NCI-H1694 treated with DMSO at 0.1 percent for 48 hours (cell line): ENCODE measurements at places on chromosomes 12 and 14.

DNA sequence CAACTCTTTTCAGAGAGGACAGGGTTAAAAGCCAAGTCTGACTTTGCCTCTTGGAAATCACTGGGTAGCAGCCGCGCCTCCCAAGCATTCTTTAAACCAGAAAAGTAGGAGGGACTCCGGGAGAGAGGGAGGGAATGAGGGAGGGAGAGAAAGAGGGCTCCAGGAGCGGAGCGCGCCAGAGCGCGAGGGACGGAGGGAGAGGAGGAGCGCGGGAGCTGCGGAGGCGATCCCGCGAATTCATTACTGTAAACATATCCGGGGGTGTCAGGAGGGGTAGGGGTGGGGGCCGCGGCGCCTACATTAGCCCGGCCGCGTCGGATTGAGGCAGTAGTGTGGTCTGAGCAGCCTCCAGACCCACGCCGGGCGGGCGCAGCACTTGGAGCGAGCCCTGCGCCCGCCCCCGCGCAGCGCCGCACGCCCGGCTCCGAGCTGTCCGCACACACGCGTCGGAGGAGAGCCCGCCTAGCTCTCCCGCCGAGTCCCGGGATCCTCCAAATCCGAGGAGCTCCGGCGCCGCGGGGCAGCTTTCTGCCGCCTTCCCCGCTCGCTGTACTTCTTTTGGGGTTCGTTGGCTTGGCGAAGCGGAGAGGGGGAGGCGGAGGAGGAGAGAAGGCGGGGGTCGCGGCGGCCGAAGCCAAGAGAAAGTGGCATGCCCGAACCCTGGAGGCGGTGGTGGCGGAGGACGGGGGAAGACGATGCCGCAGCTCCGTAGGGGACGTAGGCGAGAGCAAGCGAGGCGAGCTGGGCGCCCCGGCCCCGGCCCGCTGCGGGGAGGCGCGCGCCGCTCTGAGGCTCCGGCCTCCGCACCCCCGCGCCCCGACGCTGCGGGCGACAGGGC lies 3.3 kb downstream of the FLRT2 start:
- peak; percentile 75 for DNase-seq

DNA sequence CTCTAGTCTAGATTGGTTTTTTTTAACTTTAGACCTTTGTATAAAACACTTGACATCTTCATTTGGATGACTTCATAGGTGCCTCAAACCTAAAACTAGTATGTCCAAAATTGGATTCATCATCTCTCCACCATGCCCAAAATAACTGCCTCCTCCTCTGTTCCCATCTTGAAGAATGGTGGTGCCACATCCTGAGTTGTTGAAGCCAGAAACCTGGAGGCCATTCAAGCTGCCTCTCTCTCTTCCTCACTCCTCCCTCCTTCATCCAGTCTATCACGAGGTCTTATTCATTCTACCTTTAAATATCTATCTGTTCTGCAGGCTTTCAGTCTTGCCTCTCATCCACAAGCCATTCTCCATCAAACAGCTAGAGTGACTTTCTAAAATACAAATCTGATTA lies 26.5 kb upstream of the USP44 start:
- no peak for DNase-seq

- peak; percentile 50 for DNase-seq
These were observed 3.7 kb upstream of the CLBA1 start for GRCh38 chr14:104981699-104982541.

DNA sequence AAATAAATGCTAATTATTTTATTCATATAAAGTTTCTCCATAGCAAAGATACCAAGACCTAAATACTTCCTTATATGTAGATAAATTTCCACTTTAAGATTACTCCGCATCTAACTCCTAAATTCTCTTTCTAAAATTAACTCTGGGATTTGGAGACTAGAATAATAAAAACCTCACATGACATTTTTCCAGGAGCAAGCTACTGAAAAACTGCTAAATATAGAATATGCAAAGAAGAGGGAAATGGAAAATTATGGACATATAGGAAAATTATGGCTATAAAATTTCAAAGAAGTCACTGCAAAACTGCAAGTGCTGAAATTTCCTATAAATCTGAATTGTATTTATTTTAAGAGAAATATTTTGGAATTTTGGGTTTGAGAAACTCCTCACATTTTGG lies 186.2 kb downstream of the DUSP6 start:
- DNase-seq = no peak

DNA sequence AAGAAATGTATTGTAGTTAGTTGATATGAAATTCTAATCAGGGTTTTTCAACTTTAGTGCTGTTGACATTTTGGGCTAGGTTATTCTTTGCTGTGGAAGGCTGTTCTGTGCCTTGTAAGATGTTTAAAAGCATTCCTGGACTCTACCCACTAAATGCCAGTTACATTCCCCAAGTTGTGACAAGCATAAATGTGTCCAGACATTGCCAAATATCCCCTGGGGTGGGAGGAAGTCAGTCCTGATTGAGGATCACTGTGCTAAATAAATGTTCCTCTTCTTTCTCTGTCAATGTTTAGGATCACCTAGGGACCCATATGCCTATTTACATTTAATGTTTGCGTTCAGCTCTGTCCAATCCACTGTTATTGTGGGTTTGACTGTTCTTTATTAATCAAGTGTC lies 268.3 kb downstream of the TMTC2 start:
- no peak for DNase-seq

- DNase-seq = no peak
These were observed 396.7 kb upstream of the PDE3A start for GRCh38 chr12:19971361-19972280.

DNA sequence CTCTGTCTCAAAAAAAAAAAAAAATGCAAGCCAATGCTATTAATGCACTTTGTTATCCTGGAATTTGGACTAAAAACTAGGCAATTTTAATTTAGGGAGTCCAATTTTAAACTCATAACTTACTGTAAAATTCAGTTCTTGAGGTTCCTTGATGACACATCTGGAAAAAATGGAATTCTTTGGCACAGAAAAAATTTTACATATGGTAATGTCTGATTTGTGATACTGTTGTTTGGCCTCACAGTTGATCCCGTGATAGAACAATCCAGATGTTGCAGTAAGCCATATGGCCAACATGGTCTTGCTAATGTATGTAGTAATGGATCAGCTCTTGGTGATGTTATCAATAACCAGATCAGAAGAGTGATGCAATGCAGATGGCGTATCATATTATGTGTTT lies 1089.8 kb downstream of the FLRT2 start:
- no peak for DNase-seq

GRCh38 chr12:75444429-75445136 lies 36.0 kb upstream of the GLIPR1 start:
- no peak for DNase-seq

GRCh38 chr12:75894965-75895754 lies 136.4 kb downstream of the PHLDA1 start:
- DNase-seq = no peak

DNA sequence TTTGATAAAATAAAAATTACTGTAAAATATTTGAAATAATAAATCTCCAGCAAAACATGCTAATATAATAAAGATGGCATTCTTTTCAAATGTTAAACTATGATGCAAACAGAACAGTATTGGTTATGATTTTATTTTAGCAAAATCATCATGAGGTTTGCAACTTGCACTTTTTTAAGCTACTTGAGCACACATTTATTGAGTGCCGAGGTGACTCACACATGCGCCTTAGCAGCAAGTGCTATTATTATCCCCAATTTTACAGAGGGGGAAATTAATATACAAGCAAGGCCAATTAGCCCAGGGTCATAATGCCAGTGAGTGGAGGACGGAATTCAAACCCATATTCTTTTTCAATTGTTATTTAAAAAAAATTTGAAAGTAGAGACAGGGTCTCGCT lies 7.3 kb downstream of the DYRK4 start:
- no peak for DNase-seq

DNA sequence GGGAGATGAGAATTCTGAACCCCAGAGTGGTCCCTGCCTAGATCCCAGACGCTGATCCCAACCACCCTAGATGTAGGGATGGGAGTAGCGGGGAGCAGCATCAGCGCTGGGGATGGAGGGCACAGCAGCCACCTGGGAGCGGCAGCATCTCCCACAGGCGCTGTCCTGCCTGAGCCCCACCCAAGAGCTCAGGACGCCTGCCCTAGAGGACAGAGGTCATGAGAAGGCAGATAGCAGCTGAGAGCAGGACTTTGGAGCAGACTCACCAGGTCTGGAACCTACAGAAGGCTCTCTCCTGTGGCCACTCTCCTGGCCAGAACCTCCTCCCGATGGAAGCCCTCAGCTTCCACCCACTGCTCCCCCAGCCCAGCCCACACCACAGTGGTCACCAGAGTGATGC lies 7.2 kb downstream of the CCDC85C start:
- no peak for DNase-seq

- no peak for DNase-seq
These were observed 1.8 kb downstream of the TMCC3 start for GRCh38 chr12:94648578-94648977.

GRCh38 chr12:45216230-45216982 lies 511 bp downstream of the ANO6 start:
- DNase-seq = no peak

GRCh38 chr12:120249266-120249874 lies 16.2 kb downstream of the PXN start:
- DNase-seq = no peak

- peak; percentile 84 for DNase-seq
These were observed 20.9 kb upstream of the BLTP3B start for GRCh38 chr12:100163416-100164152.

- no peak for DNase-seq
These were observed 99.9 kb upstream of the RFLNA start for GRCh38 chr12:124194893-124195566.

DNA sequence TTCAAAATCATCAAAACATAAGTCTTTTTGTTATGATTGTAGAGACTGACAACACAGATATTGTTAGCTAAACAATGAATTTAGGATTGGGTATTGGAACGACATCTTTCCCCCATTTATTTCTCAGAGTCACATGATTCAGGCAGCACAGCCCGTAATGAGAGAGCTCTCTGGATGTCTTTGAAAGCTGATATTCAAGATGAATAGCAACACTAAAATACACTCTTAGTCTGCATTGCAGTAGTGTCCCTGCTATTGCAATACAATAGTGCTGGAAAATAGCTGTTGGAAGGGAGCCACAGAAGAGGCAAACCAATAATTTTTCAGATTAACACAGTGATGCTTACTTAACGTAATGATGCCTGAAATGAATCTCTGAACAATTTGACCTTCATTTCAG lies 9.9 kb downstream of the GTSF1 start:
- DNase-seq = no peak

GRCh38 chr14:50303744-50304471 lies 8.1 kb downstream of the L2HGDH start:
- no peak for DNase-seq

- DNase-seq = no peak
These were observed 3.4 kb downstream of the TAMALIN start for GRCh38 chr12:52010152-52010622.

DNA sequence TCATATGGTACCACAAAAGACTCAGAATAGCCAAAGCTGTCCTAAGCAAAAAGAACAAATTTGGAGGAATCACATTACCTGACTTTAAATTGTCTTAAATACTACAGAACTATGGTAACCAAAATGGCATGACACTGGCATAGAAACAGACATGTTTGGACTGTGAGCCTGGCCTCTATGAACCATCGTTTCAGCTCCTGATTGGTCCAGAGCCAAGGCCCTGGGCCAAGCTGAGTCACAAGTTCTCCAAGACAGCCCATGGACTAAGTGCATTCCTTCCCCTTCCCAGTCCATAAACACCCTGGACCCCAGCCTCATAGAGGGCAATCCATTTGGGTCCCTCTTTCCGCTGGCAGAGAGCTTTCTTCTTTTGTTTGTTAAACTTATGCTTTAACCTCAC lies 12.1 kb upstream of the PRR4 start:
- no peak for DNase-seq

DNA sequence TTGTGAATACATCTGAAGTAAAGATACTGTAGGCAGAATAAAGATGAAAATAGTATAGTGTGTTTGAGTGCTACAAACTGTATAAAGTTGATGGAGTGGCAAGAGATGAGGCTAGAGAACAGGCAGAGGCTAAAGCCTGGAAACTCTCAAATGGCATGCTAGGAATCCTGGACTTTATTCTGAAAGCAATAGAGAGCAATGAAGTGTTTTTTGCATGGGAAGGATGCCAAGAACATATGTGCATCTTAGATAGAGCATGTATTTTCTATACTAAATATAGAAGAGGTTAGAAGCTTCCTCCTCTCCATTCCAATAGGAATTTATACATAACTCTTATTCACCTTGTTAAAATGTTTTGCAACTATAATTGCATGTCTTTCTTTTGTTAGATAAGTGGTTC lies 86.3 kb upstream of the TMTC2 start:
- no peak for DNase-seq

- peak; percentile 88 for DNase-seq
These were observed 666.6 kb downstream of the NRXN3 start for GRCh38 chr14:78836777-78837176.

- no peak for DNase-seq
These were observed 810.1 kb downstream of the FSCB start for GRCh38 chr14:43697003-43697402.

GRCh38 chr12:54419088-54419887 lies at the start of gene ITGA5:
TSS of gene ITGA5 (minus strand) at chr12:54419266. CDS start at chr12:54419198, 68 bp downstream.
- no peak for DNase-seq

DNA sequence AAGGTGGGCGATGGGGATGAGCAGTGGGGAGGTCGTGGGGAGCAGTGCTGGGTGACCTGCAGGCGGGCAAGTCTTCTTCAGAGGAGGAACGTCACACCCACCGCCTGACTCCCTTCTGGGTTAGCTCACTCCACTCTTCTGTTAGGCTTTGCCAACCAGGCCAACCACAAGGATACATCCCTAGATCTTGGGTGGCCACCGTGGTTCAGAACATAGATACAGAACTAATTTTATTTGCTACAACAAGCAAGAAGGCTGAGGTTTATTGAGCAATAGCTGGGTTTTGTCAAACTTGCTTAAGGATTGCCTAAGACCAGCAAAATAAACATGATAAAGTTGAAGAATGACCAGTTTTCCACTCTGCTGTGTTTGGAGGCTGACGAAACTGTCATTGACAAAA lies 109.4 kb downstream of the DACT1 start:
- DNase-seq = no peak

- DNase-seq = peak; percentile 92
These were observed 2.2 kb upstream of the NFATC4 start for GRCh38 chr14:24365600-24366412.

- DNase-seq = peak; percentile 80
These were observed 163.3 kb downstream of the ETV6 start for GRCh38 chr12:11812586-11813437.

- DNase-seq = no peak
These were observed 273.1 kb upstream of the RTL1 start for GRCh38 chr14:101176535-101177205.

DNA sequence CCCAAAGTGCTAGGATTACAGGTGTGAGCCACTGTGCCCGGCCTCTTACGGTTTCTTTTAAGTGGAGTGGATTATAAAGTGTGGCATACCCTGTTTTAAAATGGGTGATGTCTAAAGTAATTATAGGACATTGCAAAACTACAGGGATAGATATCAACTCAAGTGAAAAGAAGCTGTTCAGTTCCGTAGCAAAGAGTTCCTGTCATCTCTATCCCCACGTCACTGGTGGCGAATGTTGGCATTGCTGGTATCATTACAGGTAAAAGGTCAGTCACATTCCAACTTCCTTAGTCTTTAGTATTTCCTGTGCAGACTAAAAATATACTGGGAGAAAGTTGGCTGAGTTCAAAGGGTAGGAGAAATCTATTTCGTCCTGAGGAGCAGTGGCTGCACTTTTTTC lies 95.6 kb upstream of the SLC38A2 start:
- no peak for DNase-seq
